Foreskin keratinocyte (primary cell): ENCODE measurements at places on chromosomes 4 and X.

GRCh38 chr4:123709336-123709735, 312.7 kb downstream of the SPRY1 start:
- DNase-seq: no peak

DNA sequence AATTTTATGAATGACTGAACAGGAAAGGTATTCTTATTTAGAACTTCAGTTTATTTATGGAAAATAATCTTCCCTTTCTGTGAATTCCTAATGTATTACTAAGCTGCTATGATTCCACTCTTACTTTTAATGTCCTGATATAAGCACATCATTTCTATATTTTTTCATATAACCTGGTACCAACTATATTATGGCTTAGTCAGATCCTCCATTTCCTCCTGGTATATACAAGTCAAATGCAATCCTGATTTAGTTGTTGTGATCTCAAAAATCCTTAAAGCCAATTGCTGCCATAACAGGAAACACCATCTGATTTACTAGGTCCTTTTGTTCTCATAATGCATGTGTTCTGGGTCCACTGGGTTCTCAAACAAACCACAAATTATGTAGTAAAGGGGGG, 26.8 kb downstream of the TRMT2B start:
- peak; percentile 1 for DNase-seq

DNA sequence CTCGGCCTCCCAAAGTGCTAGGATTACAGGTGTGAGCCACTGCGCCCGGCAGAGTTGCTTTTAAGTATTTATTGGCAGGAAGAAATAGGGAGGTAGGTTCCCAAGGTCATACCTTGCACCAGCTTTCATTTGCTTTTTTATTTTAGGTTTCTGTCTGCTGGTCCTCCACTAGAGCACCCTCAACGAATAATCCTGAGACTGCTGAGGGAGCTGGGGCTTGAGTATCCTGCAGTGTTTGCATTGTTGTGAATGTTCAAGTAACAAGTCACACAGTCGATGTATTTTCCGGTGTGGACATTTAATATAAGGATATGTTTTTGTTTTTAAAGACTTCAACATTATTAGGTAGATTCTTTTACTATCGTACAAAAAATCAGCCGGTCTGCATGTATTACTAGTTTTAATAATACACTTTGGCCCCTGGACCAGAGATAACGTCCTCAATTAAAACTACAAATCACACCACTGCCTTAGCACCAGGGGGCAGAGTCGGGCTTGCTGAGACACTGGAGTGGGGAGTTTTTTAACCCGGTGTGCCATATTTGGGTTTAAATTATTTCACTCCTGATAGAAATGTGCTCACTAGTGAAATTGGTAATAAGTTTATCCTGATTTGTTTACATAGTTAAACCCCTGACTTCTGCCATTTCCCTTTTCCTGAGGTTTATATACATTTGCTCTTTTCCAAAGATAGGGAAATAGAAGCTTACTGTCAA, 11.6 kb downstream of the SMIM20 start:
- no peak for DNase-seq

GRCh38 chr4:140237616-140238350, 83.8 kb upstream of the MAML3 start:
- no peak for DNase-seq

GRCh38 chr4:155952501-155952901, 1.2 kb downstream of the CTSO start:
- no peak for DNase-seq

- no peak for DNase-seq
These were observed 1.4 kb downstream of the TMA16 start for GRCh38 chr4:163495900-163496299.
